ENCODE measurements at places on chromosomes 6 and 20.

- DNase-seq, result no peak
Observed at GRCh38 chr20:63335711-63336110, 25.4 kb downstream of the CHRNA4 start.

GRCh38 chr6:166556336-166556735 is 30.1 kb downstream of the RAMACL start:
- no peak for DNase-seq

DNA sequence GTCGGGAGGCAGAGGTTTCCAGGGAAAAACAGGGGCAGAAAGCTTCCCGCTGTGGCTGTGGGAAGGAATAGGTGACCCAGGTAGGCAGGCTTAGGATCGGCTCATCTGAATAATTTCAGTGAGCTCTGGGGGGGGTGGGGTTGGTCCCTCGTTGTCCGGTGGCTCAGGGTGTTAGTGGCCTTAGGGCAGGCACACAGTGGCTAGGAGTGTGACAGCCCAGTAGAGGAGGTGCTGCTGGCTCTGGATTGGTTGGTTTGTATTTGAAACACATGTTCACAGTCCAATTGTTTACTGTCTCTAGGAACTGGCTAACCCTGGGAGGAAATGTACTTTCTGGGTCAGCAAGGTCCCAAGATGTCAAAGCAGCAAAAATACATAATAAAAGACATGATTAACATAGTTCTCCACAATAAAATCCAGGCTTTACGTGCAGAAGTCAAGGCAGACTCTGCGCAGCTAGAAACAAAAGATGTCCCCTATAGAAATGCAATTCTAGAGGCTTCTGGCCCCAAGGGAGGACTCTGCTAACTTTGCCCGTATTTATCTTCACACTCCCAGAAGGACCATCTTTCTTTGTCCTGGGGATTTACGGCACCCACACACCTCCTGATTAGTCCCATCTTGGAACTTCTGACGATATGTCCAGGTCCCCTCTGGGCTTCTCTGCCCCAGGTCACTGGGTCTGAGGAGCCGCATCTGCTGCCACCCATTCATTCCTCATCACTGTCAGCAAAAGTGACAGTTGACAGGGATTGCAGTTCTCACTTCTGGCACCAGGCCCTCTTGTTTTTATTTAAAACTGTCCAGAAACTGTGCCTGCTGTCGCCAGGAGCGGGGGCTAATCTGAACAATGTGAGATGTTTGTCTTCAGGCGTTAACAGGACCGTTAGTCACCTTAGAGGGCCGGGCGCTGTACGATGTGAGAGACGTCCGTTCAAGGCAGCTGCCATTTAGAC is 18.7 kb downstream of the MOCS3 start:
- DNase-seq, result no peak

GRCh38 chr20:62503401-62504178 is 27.8 kb upstream of the GATA5 start:
- no peak for DNase-seq

- DNase-seq, result no peak
Observed at GRCh38 chr6:122727244-122727643, 52.3 kb upstream of the FABP7 start.

- DNase-seq, result no peak
Observed at GRCh38 chr6:16380220-16380809, 141.9 kb downstream of the GMPR start.

DNA sequence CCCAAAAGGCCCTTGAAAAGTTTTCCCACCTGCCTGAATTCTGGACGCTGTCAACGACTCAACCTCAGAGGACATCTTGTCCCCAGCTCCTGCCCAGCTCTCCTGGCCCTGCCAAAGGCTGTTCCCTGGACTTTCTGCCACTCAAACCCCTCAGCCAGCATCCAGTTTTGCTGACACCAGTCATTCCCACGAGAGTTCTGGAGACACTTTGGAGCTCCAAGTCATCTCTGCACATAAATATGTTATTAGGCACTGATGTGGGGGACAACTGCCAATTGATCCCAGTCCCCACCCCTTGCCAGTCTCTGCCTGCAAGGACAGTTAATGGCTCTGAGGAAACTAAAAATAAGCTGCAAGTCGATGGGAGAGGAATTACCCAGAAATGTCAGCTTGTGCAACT is 38.9 kb upstream of the KCNB1 start:
- DNase-seq, result no peak

- no peak for DNase-seq
Observed at GRCh38 chr6:33333666-33334065, 16.1 kb upstream of the ZBTB22 start.

- DNase-seq, result no peak
Observed at GRCh38 chr6:71345476-71346333, 57.1 kb downstream of the OGFRL1 start.

DNA sequence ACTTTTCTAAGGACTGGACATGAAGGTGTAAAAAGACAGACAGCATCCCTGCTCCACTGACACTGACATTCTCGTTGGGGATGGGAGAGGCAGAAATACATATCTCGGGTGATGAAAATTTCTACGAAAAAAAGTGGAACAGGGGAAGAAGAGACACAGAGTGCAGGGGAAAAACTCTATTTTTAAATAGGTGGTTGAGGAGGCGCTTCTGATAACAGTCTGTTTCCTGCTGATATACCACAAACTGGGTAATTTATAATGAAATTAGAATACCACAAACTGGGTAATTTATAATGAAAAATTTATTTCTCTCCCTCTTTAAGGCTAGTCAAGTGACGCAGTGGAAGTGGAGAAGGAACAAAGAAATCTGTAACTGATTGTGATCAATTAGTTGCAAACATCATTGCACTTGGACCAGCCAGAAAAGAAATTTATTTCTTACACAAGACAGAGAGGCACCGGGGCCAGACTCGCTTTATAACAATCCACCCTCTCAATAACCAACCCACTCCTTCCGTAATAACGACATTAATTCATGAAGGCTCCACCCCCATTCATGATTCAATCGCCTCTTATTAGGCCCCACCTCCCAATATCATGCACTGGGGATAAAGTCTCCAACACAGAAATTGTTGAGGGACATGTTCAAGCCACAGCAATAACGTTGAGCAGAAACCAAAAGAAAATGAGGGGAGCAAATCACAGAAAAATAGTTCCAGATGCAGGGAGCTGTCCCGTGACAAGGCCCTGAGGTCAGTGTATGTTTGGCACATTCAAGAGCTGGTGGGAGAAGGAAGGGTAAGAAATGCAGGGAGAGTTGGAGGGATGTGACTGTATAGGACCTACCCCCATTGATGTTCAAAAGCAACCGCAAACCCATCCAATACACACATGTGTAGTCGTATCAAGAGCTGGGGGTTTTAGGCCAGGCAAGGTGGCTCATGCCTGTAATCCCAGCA is 6.6 kb upstream of the SRSF6 start:
- DNase-seq, result no peak

DNA sequence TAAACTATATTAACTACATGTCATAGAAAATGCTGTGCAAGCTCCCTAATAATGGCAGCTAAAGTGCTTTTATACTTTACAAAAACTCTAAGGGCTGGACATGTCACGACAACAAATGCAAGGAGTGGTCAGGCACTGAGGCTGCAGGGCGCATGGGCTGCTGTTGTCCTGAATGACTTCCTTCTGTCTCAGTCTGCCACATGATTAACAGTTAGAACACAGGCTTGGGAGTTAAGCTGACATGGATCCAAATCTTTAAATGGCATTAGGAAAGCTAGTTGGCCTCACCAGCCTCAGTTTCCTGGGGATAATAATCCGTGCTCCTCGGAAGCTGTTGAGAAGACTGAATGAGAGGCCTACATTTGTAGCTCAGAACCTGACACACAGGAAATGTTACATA is 57.4 kb downstream of the PREP start:
- DNase-seq, result no peak

DNA sequence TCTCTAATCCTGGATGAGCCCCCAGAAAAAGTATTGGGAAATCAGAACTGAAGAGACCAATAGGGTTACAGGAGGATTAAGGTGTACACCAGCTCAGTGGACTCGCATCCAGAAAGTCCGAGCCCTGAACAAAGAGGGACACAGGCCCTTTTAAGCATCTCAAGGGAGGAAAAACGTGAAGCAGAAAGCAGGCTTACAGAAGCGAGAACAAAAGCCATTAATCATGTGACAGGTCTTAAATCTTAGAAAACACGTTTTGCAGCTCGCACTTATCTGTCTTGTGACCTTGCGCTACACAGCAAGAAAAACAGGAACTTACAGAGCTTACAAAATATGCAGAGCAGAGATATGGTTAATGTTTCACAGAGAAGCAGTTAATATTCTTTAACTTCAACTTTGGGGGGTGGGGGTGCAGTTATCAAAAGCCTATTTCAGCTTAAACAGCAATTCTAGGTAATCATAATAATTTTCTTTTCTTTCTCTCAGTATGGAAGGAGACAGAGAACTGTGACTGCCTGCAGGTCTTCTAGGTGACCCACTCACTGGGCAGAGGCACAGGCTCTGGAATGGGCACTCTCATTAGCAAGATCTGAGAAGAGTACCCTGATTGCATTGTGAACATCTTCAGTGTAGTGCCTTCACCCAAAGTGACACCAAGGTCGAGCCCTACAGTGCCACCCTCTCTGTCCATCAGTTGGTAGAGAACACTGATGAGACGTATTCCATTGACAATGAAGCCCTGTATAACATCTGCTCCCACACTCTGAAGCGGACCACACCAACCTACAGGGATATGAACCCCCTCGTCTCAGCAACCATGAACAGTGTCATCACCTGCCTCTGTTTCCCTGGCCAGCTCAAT is 65.0 kb upstream of the MOCS1 start:
- no peak for DNase-seq

DNA sequence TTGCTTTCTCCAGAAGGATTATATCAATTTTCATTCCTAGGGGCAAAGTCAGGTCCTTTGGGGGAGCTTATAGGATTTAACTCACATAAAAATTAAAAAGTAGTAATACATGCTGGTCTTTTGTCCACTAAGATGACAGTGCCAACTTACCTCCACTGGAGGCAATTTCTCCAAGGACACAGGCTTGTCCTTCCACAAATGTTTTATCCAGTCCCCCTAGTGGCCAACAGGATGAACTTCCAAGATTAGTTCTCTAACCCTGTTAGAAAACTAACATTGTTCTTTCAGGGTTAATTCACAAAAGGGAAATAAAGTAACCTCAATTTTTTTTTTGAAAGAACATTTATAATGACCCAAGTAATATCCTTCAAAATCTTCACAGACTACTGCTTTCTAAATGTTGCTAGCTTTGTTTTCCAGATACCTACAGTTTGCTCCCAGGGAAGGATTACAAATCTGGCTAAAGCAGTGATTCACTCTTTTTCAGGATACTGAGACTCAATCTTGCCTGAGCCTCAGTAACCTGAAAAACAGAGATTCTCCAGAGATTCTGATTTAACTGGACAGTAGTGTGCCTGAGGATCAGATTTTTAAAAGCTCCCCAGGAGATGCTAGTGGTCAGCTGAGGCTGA is 31.7 kb upstream of the UBR2 start:
- no peak for DNase-seq

DNA sequence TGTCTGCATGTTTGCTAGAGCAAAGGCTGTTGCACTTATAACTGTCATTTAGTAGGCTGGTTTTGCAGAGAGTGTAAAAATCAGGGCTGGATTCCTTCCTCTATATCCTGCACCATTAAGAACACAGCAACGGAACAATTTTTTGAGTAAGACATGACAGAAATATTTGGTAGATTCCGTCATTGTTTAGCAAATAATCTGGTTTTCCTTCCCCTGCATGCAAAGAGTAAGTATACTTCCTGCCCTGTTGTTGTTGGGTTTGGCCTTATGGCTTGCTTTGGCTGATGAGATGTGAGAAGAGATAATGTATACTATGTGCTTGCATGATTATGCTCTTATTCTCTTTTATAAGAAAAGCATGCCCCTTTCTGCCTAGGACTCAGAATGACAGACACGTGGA is 23.8 kb downstream of the MANEA start:
- no peak for DNase-seq

- no peak for DNase-seq
Observed at GRCh38 chr6:106064142-106064541, 22.0 kb upstream of the PRDM1 start.

DNA sequence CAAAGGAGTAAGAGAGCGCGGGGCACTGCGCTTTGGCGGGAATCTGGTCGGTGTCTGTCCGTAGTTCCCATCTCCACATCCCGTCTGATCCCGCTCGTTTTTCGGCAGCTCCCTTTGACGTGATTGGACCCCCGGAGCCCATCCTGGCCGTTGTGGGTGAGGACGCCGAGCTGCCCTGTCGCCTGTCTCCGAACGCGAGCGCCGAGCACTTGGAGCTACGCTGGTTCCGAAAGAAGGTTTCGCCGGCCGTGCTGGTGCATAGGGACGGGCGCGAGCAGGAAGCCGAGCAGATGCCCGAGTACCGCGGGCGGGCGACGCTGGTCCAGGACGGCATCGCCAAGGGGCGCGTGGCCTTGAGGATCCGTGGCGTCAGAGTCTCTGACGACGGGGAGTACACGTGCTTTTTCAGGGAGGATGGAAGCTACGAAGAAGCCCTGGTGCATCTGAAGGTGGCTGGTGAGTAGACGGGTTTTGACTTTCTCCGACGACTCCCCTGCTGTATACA is 1.4 kb downstream of the BTN1A1 start:
- DNase-seq, result no peak

DNA sequence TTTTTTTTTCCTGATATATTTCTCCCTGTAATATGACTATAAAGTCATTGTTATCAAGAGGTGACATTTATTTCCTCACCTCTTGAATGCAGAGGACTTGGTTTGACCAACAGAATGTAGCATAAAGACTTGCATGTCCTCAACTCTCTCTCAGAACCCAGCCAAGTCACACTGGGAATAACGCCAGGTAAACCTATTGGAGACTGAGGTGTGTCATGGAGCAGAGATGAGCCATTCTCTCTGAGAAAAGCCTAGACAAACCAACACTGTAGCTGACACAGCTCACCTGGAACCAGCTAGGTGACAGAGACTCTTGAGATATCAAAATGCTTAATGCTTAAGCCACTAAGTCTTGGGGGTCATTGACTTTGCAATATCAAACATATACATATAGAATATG is 533.6 kb downstream of the HAO1 start:
- no peak for DNase-seq

DNA sequence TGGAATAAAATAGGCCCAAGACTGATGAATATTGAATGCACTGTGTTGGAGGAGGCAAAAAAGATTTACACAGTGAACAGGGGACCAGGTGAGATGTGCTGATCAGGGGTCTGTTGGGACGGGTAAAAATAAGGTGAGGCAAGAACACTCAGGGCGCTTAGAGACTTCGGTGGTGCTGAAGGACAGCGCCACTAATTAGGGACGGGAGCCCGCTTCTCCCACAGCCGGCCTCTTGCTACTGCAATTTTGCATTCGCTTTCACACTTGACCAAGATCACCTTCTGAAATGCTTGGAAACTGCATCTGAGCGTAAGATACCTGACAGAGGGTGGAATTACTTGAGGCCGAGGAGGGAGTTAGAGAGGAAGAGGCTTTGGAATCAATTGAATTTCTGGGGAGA is 7.3 kb downstream of the TFAP2D start:
- no peak for DNase-seq

GRCh38 chr20:61328911-61329558 is 77.0 kb downstream of the CDH4 start:
- DNase-seq, result no peak

DNA sequence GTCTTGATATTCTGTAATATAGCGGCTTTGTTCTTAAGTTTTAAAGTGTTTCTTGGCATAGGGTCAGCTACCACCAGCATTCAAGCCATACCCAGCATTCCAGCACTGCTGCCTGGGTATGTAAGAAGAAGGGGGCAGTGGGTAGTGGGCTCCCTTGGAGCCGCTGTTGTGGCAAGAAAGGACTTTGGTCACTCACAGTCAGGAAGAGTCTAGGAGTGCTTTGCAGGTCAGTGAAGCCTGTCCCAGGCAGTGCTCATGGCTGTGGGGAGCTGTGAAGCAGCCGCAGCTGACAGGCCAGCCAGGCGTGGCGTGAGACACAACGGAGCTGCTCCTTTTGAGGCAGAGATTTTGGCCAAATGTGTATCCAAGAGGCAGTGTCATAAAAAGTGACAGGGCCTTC is 512.0 kb downstream of the CDKAL1 start:
- no peak for DNase-seq
